ENCODE measurements at places on chromosomes 16 and 17.

GRCh38 chr17:8072341-8072728 lies 15.2 kb downstream of the ALOX12B start:
- no peak for DNase-seq

- no peak for DNase-seq
Observed at GRCh38 chr17:73564843-73565242, 79.4 kb downstream of the SDK2 start.

- DNase-seq = peak; percentile 6
Observed at GRCh38 chr17:67566656-67567055, 151.1 kb upstream of the NOL11 start.

- DNase-seq = no peak
Observed at GRCh38 chr17:80765241-80765961, 220.8 kb downstream of the RPTOR start.

- no peak for DNase-seq
Observed at GRCh38 chr16:84547546-84548061, 43.1 kb upstream of the MEAK7 start.

- peak; percentile 77 for DNase-seq
Observed at GRCh38 chr17:42347198-42347597, 41.0 kb downstream of the STAT3 start.

GRCh38 chr16:66169817-66170216 lies 196.7 kb upstream of the CDH5 start:
- DNase-seq = no peak

GRCh38 chr17:38579934-38580333 lies 25.8 kb downstream of the SRCIN1 start:
- peak; percentile 44 for DNase-seq

DNA sequence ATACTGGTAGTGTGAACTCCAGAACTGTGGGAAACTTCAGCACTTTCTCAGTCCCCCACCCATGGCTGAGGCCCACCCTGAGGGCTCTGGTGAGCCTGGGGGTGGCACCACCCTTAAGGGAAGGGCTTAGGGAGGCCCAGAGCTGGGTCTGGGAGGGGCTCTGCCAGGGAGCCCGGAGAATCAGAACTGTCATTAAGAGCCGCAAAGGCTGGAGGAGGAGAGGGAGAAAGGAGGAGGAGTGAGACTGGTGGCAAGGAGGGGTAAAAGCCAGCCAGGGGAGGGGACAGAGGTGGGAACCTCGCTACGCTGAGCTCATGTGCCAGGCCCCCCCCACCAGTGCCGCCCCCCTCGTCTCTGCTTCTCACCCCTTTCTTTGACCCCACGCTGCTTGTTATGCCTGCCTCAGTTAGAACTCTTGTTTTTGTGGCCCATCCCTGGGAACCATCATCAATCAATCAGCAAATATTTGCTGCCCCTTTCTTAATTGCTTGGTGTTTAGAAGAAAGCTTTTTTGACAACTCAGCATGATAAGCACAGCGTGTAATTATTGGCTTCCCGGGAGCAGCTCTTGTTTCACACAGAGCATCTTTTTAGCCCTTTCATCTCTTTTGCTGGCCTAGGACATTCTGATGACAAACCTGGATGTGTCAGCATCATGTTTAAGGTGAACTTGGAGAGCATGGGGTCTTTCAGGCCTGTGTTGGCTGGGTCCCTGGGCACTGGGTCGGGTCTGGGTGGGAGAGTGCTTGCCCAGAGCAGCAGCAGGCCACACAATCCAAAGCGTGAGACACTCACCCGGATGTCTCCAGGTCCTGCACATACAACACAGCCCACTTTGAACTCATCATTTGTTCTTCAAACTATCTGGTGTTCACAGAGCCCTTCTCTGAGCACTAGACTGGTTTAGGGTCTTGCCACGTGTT lies 77.7 kb downstream of the NETO2 start:
- no peak for DNase-seq

DNA sequence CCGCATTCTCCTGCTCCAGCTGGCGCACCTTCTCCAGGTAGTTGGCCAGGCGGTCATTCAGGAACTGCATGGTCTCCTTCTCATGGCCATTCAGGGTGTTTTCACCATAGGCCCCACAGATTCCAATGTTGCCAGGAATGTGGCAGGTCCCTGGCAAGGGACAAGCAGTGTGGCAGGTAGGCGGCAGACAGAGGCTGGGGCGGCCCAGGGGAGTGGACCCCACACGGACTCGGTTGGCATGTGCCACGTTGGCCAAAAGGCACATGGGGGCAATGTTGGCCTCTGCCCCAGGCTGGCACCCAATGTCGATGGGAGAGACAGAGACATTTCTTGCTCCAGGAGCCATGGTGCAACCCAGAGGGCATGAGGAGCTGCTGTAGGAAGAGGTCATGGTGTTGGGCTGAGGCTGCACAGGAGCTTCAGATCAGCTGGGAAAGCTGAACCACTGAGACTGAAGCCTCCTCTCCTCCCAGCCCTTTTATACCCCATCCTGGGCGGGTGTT lies at the start of gene KRT38:
KRT38 (minus strand) TSS at position 453 of the 503 bp plus-strand sequence; CDS start at position 391, 62 bp downstream.
- no peak for DNase-seq

- DNase-seq = peak; percentile 77
Observed at GRCh38 chr17:74994440-74994839, 7.0 kb downstream of the CDR2L start.

DNA sequence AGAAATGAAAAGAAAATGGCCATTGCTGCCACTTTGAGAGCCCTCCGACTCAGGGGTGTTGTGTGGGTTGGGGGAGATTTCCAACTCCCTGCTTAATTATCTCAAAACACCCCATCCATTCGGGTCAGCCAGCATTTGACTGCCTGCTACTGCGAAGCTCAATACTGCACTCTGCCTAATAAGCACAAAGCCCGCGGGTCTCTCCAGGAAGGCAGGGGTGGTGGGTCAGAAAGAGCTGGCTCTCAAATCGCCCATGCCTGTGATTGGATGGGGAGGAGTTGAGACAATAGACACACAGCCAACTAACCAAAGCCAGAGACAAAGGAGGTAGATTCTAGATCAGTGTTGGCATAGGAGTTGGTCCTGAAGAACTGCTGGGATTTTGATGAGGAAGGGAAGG lies 2.3 kb upstream of the XAF1 start:
- DNase-seq = no peak

DNA sequence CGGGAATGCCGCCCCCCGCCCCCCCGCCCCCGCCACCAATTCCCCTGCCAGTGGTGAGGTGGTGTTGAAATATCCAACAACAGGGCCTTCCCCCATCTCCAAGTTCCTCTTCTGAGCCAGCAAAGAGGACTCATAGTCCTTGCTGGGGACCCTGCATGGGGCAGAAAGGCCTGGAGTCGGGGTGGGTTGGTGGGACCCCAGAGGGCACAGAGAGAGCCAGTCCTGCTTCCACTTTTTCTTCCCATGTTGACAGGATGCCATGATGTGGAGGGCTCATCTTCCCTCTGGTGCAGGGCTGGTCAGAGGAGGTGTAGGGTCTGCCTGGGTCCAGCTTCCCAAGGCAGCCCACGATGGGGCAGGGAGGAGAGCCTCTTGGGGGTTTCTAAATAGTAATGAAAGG lies 49.0 kb upstream of the PIK3R6 start:
- no peak for DNase-seq

DNA sequence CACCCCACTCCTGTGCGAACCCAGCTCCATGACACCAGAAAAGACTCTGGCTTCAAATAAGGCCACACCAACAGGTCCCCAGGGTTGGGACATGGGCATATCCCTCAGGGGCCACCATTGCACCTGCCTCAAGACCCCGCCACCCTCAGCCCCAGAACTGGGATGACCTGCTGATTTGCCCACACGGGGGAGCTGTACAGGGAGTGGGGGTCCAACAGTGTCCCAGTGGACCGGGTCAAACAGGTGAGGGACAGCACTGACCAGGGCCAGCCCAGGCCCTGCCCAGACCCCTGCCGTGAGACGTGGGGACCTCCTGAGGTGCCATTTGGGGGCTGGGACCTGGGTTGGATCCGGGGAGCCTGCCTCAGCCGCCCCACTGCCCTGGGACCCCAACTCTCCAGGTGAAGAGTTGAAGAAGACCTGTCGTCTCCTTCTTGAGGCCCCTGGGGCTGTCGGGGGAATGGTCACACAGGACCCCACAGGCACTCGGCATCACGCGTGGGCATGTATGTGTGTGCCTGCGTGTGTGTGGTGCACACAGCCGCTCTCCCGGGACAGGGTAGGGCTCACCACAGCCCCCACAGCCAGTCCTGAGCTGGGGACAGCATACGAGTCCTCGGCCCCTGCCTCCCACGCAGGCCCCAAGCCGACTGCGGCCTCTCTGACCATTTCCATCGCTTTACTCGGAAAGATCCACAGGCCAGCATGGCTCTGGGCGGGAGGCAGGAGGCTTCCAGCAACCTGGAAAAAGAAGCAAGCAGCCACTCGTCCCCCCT lies 34.2 kb upstream of the ZNF469 start:
- DNase-seq = no peak

GRCh38 chr16:72551649-72552048 lies 379.7 kb upstream of the PMFBP1 start:
- DNase-seq = no peak

GRCh38 chr17:42276359-42276608 lies at the start of gene STAT5B:
TSS of gene STAT5B (minus strand) at chr17:42276391. CDS start at chr17:42232127, 44,264 bp downstream.
- DNase-seq = peak; percentile 61

DNA sequence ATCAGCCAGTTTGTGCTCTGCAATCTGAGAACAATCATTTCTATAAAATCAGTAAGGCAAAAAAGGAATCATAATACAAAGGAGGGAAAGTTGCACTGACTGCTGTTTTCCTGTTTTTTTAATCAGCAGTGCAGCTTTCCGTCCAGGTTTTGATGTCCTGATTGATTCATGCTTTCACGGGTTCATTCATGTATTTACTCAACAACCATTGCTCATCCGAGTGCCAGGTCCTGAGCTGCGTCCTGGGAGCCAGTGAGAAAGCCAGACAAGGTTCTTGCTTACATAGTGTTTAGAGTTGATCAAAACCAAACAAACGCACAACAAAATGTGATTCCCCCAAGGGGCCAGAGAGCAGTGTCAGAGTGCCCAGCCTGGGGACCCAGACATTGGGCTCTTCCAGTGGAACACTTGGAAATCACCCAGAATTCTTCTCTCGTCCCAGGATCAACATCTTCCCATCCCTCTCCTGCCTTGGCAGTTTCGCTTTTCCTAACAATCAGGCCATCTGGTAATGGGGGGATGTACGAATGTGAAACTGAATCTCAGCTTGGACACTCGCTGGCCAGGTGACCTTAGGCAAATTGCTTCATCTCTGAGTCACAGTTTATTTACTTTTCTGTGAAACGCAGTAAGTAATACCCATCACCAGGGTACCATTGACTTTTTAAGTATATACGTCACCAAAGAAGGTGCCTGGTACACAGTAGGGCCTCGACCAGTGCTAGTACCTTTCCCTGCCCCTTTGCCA lies 13.3 kb upstream of the C1QL1 start:
- DNase-seq = peak; percentile 53

DNA sequence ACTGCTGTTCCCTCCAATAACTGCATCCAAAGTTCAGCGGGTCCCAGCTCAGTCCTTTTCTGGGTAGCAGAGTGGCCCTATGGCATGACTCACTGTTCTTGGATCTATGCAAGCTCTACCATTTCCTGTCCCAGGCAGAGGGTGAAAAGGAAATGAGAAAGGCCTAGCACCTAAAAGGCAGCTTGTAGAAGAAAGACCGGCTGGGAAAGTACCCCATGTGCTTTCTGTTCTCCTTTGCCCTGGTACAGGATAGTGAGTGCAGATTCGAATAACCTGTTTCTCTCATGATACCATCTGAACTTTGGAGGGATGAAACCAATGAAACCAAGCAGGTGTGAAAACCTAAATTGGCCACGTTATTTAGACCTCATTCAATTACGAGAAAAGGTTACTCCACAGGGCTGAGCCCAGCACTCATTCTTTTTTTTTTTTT lies 12.7 kb upstream of the HASPIN start:
- DNase-seq = peak; percentile 52

- DNase-seq = no peak
Observed at GRCh38 chr16:86285421-86285820, 224.9 kb upstream of the FOXF1 start.

DNA sequence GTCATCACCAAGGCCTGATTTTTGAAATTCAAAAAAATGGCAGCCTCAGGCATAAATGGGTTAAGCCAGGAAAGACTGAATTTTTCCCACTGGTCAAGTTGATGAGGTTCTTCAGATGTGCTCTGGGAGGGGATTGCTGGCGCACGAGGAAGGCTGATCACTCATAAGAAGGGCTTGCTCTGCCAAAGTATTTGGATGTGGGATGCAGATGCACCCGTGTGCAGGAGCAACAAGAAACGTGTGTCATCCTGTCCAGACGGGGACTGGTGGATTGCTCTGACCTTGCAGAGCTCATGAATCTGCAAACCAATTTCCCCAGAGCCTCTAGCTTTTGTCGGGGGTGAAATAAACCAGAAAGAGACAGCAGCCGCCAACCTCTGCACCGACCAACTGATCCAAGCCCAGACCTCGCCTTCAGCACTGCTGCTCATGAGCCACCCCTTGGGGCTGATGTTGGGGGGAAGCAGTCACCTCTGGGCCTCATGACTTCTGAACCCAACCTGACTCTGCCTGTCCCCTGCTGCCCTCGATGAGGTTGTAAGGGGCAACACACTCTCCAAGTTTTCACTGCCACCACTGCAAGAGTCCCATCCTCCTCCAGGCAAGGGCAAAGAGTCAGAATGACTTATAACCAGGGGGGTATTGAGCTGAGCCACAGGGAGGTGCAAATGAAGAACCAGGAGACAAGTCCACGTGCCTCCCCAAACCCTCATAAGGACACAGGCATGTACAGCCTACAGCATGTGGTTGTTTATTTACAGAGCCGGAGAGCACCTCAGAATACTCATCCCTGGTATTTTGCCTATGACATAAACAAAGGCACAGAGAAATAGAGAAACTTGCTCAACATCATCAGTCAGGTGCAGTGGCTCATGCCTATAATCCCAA lies 452.0 kb downstream of the SOX9 start:
- no peak for DNase-seq

DNA sequence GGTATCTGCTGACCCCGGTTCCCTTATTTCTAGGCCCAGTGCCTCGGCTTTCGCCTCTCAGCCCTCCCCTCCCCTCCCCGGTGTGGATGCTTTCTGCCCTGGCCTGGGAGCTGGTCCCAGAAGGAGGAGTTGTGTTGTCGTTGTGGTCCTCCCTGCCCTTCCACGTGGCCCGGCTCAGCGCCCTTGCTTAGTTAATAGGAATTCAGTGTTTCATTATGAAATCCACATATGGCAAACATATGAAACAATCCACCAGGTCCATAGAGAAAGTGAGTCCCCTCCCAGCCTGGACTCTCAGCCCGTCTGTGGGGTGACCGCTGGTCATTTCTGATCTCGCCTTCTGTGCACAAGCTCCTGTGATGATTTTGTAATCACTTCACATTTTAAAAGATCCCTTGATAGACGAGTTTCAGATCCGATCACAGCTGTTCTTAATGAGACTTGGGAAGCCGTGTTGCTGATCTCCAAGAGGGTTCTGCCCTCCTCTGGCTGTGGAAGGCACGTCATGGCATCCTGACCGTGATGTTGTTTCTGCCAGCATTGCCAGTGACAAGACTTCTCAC lies 112.1 kb downstream of the BANP start:
- no peak for DNase-seq

- peak; percentile 49 for DNase-seq
Observed at GRCh38 chr17:6494239-6494941, 50.1 kb downstream of the PIMREG start.
